Heart left ventricle (tissue), 16 donors: ENCODE measurements at places on chromosomes 2 and 18.

DNA sequence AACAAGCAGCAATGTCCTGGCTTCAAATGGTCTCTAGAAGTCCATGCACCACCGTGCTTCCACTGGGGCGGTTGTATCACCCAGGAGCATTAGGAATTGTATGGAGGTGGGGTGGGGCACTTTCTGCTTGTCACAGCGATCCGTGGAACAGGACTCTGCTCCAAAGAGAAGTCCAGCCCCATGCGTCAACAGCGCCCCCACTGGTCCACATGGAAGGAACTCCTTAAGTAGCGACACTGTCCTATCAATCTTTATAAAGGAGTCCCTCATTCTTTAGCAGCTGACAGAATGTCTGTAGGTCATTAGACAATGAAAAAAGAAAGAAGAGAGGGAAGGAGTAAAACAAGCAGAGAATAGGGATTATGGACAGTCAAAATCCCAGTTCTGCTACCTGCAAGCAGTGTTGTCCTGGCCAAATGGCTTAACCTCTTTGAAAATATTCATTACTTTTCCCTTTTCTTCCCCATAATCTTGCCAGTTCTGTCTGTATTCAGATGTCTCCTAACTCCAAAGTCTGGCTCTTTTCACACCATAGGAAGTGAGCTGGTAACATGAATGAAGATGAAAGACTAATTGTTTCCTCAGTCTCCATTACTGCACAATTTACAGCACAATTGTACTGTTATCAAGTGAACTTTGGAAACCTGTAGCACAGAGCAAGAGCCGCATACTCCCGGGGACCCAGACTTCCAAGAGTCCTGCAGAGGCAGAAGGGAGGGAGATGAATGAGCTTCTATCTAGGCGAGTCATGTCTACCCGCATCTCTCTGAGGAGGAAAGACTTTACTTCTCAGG, 9.9 kb downstream of the NFE2L2 start:
- peak; percentile 45 for DNase-seq

GRCh38 chr2:100161945-100162620, 19.7 kb upstream of the AFF3 start:
- DNase-seq = no peak

GRCh38 chr2:126909781-126910180, 11.1 kb downstream of the TEX51 start:
- DNase-seq = no peak

GRCh38 chr2:206535260-206535986, 92.1 kb downstream of the ADAM23 start:
- DNase-seq = no peak

- DNase-seq = no peak
These were observed 21.3 kb upstream of the TMEM131 start for GRCh38 chr2:98016908-98017670.

DNA sequence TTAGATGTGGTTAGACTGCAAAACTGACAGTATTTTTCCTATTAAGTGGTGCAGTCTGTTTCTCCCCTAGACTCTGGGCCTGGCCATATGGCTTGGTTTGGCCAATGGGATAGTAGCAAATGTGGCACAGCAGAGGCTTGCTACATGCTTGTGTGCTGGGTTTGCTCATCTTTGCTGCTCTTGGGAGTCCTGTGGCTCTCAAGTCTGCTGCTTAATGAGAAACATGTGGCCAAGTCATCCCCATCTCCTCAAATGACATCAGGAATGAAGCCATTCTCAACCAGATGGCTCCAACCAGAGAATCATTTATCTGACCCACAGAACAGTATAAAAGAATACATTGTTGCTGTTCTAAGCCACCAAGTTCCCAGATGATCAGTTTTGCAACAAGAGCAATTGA, 57.1 kb upstream of the PAX3 start:
- DNase-seq = peak; percentile 39

GRCh38 chr2:200863782-200864175, 679 bp downstream of the CLK1 start:
- DNase-seq = no peak

GRCh38 chr2:134021830-134022524, 231.9 kb upstream of the MGAT5 start:
- no peak for DNase-seq

DNA sequence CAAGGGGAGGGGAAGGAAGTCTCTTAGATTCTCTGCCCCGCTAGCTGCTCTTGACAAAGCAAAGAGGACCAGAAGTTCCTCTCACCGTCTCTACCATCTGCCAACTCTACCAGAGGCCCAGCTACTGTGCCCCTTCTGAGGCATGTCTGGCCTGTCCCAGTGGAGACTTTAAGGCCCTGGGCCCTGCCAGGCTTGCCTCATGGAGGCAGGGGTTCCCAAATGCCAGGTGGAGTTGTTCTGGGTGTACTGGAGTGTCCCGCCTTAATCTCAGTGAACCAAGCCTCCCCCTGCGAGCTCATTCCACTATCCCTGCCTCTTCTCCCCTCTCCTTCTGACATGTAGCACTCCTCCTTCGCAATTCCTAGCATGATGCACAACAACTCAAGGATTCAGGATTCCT, 2.2 kb downstream of the HOXD12 start:
- peak; percentile 7 for DNase-seq

DNA sequence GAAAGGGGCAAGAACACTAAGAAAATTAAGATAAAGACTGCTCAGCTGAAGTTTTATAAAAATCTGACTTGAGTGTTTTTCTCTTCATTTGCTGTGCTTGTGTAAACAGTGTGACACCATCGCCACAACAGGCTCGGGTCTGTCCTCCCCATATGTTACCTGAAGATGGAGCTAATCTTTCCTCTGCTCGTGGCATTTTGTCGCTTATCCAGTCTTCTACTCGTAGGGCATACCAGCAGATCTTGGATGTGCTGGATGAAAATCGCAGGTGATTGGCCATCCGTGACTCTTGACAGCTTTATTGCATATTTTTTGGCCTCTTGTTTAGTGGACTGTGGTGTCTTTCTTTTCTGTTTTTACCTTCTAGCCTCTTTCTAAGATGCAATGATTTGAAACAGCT, 22.1 kb downstream of the MFF start:
- DNase-seq = no peak

DNA sequence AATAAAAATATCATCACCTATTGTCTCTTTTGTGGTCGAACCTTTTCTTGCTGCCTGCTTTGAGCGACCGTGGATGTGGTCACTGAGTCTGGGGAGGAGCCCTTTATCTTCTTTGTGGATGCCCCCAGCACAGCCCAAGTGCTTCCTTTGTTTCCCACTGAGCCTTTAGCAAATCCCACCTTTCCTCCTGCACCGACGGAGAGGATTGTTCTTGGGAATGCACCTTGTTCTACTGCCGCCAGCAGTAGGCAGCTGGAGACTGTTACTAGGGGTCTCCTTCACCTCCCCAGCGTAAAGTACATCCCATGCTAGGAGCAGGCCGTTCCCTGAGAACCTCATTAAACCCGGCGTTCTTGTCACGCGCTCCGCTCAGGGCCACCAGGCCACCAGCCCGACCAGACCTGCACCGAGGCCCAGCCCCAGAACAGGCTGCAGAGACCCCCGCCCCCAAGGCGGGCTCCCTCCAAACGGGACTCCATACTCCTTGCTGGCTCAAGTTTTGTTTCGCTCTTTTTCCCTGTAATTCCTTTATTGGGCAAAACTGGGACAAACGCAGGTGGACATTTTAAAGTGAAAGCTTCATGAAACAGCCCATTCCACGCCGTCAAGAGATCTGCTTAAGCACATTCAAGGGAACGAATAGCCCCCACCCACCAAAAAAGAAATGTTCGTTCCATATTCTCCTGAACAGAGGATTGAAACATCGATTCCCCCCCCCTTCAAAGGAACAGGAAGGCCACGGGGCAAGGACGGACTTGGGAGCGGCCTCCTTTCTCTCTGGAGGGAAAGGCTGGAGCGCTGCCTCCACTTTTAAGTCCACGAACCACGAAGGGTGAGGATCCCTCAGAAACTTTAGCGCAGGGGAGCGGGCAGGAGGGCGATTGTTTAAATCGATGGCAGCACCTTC, 1.1 kb upstream of the MAT2A start:
- DNase-seq = peak; percentile 64

- DNase-seq = no peak
These were observed 17.2 kb downstream of the SP110 start for GRCh38 chr2:230202430-230203109.

GRCh38 chr2:218691234-218691633, 19.3 kb downstream of the STK36 start:
- no peak for DNase-seq

DNA sequence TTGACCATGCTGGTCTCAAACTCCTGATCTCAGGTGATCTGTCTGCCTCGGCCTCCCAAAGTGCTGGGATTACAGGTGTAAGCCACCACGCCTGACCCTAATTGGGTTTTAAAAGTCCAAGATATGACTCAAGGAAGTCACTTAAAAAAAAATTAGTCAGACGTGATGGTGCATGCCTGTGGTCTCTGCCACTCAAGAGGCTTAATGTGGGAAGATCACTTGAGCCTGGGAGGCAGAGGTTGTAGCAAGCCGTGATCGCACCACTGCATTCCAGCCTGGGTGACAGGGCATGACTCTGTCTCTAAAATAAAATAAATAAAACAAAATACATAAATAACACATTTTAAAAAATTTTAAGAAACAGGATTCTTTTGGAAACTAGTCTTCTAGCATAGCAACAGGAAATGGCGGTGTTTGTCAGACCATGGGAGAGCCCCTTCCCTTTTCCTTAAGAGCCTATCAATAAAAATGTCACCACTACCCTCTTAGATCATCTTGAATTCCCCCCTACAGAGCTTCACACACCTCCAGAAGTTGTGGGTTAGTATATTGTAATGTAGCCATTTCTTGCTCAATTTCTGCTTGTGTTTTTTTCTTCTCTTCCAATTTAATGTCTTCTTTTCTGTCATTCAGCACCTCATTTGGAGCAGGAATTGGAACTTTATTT, 20.1 kb downstream of the SFT2D3 start:
- DNase-seq = no peak

DNA sequence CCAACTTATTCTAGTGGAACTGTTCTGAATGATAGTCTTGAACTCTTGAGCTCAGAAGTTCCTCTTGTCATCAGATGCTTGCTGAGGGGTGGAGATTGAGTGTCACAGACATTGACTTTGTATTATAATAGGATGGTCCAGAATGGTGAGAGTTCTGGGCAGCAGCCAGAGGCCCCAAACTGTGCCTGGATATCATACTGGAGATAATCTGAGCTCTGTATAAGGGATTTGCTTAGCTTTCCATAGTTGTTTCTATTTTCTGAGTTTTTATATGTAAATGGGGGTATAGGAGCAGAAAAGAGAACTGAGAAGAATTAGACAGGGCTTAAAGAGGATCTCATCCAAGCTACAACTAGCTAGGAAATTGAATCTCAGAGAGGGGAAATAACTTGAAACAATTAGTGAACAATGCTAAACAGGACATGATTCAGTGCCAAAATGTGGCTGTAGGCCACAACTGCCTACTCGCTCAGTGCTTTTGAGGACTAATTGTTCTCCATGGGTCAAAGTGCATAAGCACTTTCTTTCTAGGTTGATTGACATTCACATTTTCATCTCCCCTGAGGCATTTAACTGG, 10.1 kb upstream of the LCLAT1 start:
- DNase-seq = no peak

GRCh38 chr2:219401606-219402005, 13.9 kb upstream of the DNPEP start:
- DNase-seq = no peak

- DNase-seq = no peak
These were observed 1760.4 kb upstream of the CELF4 start for GRCh38 chr18:39325973-39326372.

DNA sequence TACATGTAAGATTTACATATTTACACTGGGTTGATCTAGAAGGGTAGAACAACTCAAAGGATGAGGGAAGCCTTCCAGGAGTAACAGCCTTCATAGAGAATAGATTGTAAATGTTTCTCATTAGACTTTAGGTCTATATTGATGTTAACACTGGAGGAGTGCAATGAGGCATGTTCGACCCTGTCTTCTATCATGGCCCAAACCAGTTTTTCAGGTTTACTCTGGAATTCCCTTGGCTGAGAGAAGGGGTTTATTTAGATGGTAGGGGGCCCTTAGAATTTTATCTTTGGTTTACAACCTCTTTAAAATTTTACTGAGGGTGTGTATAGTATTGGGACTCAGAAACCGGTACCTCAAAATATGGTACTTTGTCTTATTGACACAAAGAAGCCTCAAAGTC, 634.9 kb upstream of the PIK3C3 start:
- no peak for DNase-seq

GRCh38 chr18:8949206-8949605, 153.3 kb upstream of the NDUFV2 start:
- no peak for DNase-seq

- DNase-seq = no peak
These were observed 105.8 kb downstream of the MTCL1 start for GRCh38 chr18:8811115-8811514.

GRCh38 chr2:25201794-25202193, 33.4 kb upstream of the POMC start:
- no peak for DNase-seq

- DNase-seq = peak; percentile 60
These were observed 21.9 kb upstream of the SEMA4C start for GRCh38 chr2:96891591-96892333.

- no peak for DNase-seq
These were observed 28.0 kb upstream of the PSME4 start for GRCh38 chr2:53998834-53999233.

DNA sequence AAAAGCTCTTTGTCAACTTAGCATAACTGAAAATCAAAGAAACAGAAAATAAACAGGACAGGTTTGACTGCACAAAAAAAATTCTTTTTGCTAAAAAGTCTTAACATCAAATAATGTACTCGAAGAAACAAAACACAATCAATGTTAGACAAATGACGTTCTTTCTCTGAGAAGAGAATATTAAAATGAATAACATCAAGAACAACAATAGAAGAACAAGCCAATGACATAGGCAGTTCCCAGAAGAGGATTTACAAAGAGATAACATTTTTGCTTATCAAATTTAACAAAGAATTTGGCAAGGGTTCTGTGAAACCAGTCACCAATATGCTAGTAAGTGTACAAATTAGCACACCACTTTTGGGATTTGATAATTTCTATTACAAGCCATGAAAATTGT, 5.8 kb downstream of the GPR55 start:
- DNase-seq = no peak

GRCh38 chr2:9336241-9336575, 87.1 kb downstream of the ITGB1BP1 start:
- no peak for DNase-seq

- DNase-seq = no peak
These were observed 70.8 kb downstream of the INPP4A start for GRCh38 chr2:98515250-98515991.

GRCh38 chr2:134950886-134951285, 32.3 kb downstream of the CCNT2 start:
- DNase-seq = no peak

GRCh38 chr18:55139836-55140235, 180.6 kb upstream of the CCDC68 start:
- DNase-seq = no peak
